ENCODE measurements at places on chromosomes 4 and X. TPM values are rescaled to one million over a fixed set of nuclear protein-coding genes. Genes with fewer than 3 reads are reported as not detected.

GRCh38 chrX:150310881-150311280 lies 52.2 kb upstream of the MAMLD1 start:
- no peak for DNase-seq

DNA sequence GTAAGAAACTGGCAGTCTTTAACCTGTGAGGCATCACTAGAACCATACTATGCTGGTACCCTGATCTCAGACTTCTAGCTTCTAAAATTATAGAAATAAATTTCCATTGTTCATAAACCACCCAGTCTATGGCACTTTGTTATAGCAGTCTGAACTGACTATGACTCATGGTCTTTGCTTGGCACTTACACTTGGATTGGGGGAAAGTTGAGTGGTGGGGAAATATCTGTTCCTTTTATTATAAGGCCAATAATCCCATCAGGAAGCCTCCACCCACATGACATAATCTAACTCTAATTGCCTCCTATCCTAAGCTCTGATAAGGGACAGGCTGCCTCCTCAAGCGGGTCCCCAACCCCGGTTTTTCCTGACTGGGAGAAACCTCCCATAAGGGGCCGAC lies 61.4 kb upstream of the PACRGL start:
- DNase-seq = no peak

The HCCS gene
- total RNA-seq = 25.3 TPM

The CABS1 gene
- not detected for total RNA-seq

Data from bronchial epithelial cell (primary cell).